ENCODE measurements at places on chromosomes 1 and 21.

GRCh38 chr1:239912471-239912870, 179.2 kb upstream of the FMN2 start:
- no peak overlapping the region for H3K27ac ChIP-seq
- H3K27me3 ChIP-seq: peaks cover 3% of the 10 kb centered on the region
- H3K4me3 ChIP-seq: no peak overlapping the region
- no peak for DNase-seq

- no peaks in the 10 kb centered on the region for H3K27me3 ChIP-seq
- DNase-seq: peak; percentile 48
- peak overlapping the region; percentile 92 for H3K27ac ChIP-seq
- H3K4me3 ChIP-seq: peak overlapping the region; percentile 39
- H3K4me1 ChIP-seq: peaks cover 20% of the 10 kb centered on the region
These were observed 137.4 kb downstream of the DYRK1A start for GRCh38 chr21:37503848-37504467.

GRCh38 chr1:61270761-61271411, 188.5 kb downstream of the NFIA start:
- peak overlapping the region; percentile 66 for H3K27ac ChIP-seq
- no peak overlapping the region for H3K4me3 ChIP-seq
- no peaks in the 10 kb centered on the region for H3K27me3 ChIP-seq
- DNase-seq: no peak
- peaks cover 18% of the 10 kb centered on the region for H3K4me1 ChIP-seq

GRCh38 chr1:211928993-211929637, 98.6 kb upstream of the LPGAT1 start:
- no peak for DNase-seq
- no peak overlapping the region for H3K27ac ChIP-seq
- peaks cover 6% of the 10 kb centered on the region for H3K4me1 ChIP-seq

DNA sequence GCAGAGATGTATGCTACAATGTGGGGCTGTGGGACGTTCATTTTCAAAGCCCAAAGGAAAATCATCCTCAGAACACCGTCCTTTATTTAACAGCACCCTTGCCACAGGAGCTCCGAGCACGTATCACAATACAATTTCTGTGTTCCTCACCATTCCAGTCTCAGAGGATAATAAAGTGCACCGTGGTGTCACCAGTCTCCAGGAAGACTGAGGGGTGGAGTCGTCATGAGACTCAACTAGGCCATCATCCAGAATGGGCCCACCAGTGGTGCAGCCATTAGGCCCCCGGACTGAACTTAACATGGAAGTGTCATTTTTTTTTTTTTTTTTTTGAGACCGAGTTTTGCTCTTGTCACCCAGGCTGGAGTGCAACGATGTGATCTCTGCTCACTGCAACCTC, 17.2 kb downstream of the SEC16B start:
- H3K27me3 ChIP-seq: peaks cover 1% of the 10 kb centered on the region
- H3K27ac ChIP-seq: no peak overlapping the region
- no peak for DNase-seq
- H3K4me3 ChIP-seq: no peak overlapping the region
- no peaks in the 10 kb centered on the region for H3K4me1 ChIP-seq

GRCh38 chr1:230282157-230282556, 144.0 kb downstream of the PGBD5 start:
- H3K27me3 ChIP-seq: no peaks in the 10 kb centered on the region
- no peak overlapping the region for H3K4me3 ChIP-seq
- DNase-seq: peak; percentile 29
- H3K27ac ChIP-seq: peak overlapping the region; percentile 80
- peaks cover 25% of the 10 kb centered on the region for H3K36me3 ChIP-seq

DNA sequence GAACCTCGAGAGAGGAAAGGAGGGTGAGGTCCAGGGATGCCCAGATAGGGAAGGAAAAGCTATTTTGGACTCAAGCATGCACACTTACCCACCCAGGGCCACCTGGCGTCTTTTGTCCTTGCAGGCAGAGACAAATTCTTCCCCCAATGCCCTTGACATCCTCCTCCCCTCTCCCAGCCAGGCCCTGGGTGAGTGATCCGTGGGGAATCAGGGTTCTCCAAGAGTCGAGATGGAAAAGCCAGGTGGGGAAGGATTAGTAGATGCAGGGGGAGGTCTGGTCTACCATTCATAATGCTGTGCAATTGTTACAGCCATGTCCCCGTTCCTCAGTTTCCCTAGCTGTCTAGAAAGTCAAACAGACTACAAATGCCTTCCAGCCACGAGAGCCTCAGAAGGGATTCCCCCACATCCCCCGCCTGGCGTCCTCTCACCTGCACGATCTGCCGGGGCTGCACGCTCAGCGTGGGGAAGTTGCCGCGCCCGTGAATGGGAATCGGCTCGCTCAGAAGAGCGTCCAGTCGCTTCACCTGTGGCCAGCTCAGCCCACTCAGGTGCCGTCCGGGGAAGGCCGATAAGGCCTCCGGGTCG, 580 bp downstream of the TENT5B start:
- H3K27me3 ChIP-seq: peaks cover 20% of the 10 kb centered on the region
- no peak overlapping the region for H3K27ac ChIP-seq
- no peak overlapping the region for H3K4me3 ChIP-seq
- no peaks in the 10 kb centered on the region for H3K36me3 ChIP-seq
- DNase-seq: no peak

DNA sequence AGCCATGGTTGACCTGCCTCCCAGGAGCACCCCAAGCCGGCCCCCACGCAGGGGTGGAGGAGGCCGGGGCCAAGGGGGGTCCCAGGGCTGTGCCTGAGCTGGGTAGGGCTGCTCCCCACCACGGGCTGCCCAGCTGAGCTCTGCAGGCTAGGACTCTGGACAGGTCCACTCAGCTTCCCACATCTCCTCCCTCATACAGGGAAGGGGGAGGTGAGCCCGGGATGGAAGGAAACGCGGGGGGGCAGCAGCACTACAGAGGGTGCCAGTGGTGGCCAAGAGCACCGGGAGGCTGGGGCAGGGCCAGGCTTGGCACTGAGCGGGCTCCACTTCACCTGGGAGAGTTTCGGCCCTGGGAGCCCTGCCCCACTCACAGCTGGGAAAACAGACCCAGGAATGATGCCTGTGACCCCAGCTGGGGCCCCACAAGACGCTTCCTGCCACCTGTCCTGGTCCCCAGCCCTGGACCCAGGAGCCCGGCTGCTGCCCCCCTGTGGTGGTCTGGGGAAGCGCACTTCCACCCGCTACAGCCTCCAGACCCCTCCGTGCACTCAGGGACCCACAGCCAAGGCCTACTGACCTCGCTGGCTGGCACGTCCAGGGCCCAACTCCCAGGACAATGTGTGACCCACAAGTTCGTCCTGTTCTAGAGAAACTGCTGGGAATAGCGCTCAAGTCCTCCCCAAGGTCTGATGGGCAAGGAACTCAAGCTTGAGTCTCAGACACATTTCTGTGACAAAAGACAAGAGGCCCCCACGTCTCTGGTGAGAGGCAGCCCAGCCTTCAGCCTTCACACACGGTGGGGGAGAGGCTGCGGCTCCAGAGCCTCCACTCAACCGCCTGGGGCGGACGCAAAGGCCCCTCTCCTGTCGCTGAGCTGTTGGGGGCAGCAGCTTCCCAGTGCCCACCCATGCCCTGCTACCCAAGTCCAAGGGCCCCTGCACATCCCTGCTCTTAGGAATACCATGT, 3.0 kb downstream of the AURKAIP1 start:
- no peaks in the 10 kb centered on the region for H3K27me3 ChIP-seq
- peak overlapping the region; percentile 36 for H3K4me3 ChIP-seq
- peak overlapping the region; percentile 38 for H3K27ac ChIP-seq
- peaks cover 31% of the 10 kb centered on the region for H3K4me1 ChIP-seq
- H3K36me3 ChIP-seq: peaks cover 9% of the 10 kb centered on the region

DNA sequence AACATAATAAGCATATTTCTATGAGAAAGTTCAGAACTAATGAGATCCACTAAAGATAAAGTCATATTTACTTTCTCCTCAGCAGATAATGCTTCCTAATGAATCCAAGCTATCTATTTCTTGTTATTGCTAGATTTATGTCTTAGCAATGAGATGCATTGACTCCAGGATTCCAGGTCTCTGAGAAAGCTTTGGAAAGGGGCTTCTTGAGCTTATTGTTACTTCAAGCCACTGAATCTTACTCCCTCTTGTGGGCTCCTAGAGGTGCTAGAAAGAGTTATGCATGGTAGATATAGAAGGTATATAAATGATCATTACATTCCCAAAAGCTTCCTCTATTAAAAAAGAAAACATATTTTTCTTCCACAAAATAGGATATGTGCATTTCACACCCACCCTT, 246.4 kb upstream of the ADAMTS5 start:
- H3K4me3 ChIP-seq: no peak overlapping the region
- no peak for DNase-seq
- H3K27ac ChIP-seq: no peak overlapping the region
- no peaks in the 10 kb centered on the region for H3K36me3 ChIP-seq
- H3K4me1 ChIP-seq: no peaks in the 10 kb centered on the region

DNA sequence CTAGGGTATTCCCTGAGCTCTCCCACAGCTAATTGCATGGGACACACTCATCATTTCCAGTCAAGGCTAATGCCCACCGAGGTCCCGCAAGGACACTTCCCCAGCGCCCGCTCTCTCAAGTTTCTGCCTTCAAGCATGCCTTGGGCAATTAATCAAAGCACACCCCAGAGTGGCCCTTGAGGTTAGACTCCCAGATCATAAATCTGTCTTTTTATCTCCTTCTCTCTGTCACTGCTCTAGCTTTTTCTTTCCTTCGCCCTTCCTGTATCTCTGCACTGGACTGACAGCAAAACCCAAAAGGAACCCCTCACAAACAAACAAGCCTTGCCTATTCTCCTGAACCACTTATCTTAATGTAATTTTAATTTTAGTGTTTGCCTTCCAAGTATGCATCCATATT, 7.9 kb upstream of the EXOSC10 start:
- no peak for DNase-seq
- H3K36me3 ChIP-seq: peaks cover 26% of the 10 kb centered on the region
- H3K4me1 ChIP-seq: no peaks in the 10 kb centered on the region

DNA sequence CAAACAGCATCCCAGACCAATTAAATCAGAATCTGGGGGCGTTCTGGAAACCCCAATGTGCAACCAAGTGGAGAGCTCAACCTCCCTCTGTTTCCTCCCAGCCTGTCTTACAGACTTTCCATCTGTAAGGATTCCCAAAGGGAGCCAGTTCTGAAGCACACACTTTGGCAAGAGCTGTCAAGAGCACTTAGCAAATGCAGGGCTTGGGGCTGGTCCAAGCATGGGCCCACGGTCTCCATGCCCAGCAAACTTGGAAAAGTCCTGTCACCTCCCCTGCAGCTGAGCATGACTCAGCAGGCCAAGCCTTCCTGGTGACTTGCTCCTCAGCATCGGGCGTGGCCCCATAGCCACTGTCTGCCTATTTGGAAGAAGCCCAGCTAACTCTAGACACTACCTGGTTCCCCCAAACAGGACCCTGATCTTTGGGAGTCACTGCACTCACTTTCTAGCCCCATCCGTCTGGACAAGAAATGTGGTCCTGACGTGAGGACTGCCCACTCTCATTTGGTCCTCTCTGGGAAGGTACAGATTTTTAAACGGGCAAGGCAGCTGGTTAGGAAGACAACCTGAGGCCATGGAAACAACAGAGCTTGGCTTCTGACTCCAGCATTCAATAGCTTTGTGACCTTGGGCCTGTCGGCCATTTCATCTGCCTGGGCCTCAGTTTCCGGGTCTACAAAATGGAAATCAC, 16.9 kb downstream of the SLC2A1 start:
- no peaks in the 10 kb centered on the region for H3K27me3 ChIP-seq
- DNase-seq: no peak
- peak overlapping the region; percentile 78 for H3K27ac ChIP-seq
- no peak overlapping the region for H3K4me3 ChIP-seq
- H3K4me1 ChIP-seq: peaks cover 98% of the 10 kb centered on the region

DNA sequence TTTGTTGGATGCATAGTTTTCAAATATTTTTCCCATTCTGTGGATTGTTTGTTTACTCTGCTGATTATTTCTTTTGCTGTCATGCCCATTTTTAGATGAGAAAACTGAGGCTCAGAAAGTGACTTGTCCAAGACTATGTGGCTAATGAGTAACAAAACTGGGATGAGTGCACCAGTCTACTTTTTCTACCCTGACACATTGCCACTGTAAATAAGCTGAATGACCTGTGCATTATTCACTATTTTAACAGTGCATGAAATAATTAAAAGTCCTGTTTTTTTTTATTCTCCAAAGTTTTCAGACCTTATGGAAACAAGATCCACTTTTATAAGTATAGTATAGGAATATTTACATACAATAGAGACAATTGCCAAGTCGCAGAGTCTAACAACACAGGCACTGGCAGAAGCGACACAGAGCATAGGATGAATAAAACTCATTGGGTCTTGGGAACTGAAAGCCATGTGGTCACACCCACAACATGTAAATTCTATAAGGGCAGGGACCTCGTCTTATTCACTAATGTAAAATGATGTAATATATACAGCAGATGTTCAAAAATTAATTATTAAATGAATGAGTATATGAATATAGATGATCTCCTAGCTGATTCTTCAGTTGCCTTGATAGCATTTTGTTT, 45.2 kb downstream of the HLX start:
- peaks cover 3% of the 10 kb centered on the region for H3K27me3 ChIP-seq
- H3K36me3 ChIP-seq: no peaks in the 10 kb centered on the region
- no peaks in the 10 kb centered on the region for H3K4me1 ChIP-seq
- DNase-seq: no peak
- H3K27ac ChIP-seq: no peak overlapping the region
- no peak overlapping the region for H3K4me3 ChIP-seq

- H3K27me3 ChIP-seq: peaks cover 15% of the 10 kb centered on the region
- H3K27ac ChIP-seq: no peak overlapping the region
- H3K4me1 ChIP-seq: no peaks in the 10 kb centered on the region
- no peaks in the 10 kb centered on the region for H3K36me3 ChIP-seq
- H3K4me3 ChIP-seq: no peak overlapping the region
These were observed 41.7 kb downstream of the FMO4 start for GRCh38 chr1:171355727-171356126.

GRCh38 chr1:106678279-106679050, 378.0 kb upstream of the PRMT6 start:
- H3K4me3 ChIP-seq: no peak overlapping the region
- no peak for DNase-seq
- no peaks in the 10 kb centered on the region for H3K36me3 ChIP-seq
- no peak overlapping the region for H3K27ac ChIP-seq
- H3K4me1 ChIP-seq: no peaks in the 10 kb centered on the region
- H3K27me3 ChIP-seq: no peaks in the 10 kb centered on the region

- H3K27me3 ChIP-seq: peaks cover 2% of the 10 kb centered on the region
- H3K4me3 ChIP-seq: no peak overlapping the region
- no peak for DNase-seq
- no peak overlapping the region for H3K27ac ChIP-seq
- no peaks in the 10 kb centered on the region for H3K36me3 ChIP-seq
- H3K4me1 ChIP-seq: no peaks in the 10 kb centered on the region
These were observed 154.9 kb upstream of the GREM2 start for GRCh38 chr1:240766831-240767230.

GRCh38 chr1:226001963-226002666, 3.0 kb upstream of the SDE2 start:
- peak overlapping the region; percentile 94 for H3K27ac ChIP-seq
- peak overlapping the region; percentile 53 for H3K4me3 ChIP-seq

- H3K4me1 ChIP-seq: peaks cover 11% of the 10 kb centered on the region
- no peaks in the 10 kb centered on the region for H3K36me3 ChIP-seq
- peaks cover 2% of the 10 kb centered on the region for H3K27me3 ChIP-seq
- H3K27ac ChIP-seq: no peak overlapping the region
- no peak for DNase-seq
These were observed 63.8 kb upstream of the ETS2 start for GRCh38 chr21:38741950-38742256.

All from activated CD8-positive, alpha-beta T cell treated with anti-CD3 and anti-CD28 coated beads for 36 hours (primary cell).